NCI-H1417 (cell line): ENCODE measurements at places on chromosomes 12 and 14.

- DNase-seq, result peak; percentile 89
Measured at GRCh38 chr12:98373025-98373554, 142.3 kb upstream of the TMPO start.

GRCh38 chr12:58138424-58138823 lies 197.1 kb downstream of the ATP23 start:
- no peak for DNase-seq

- no peak for DNase-seq
Measured at GRCh38 chr12:106769078-106769477, 5.4 kb upstream of the RIC8B start.

DNA sequence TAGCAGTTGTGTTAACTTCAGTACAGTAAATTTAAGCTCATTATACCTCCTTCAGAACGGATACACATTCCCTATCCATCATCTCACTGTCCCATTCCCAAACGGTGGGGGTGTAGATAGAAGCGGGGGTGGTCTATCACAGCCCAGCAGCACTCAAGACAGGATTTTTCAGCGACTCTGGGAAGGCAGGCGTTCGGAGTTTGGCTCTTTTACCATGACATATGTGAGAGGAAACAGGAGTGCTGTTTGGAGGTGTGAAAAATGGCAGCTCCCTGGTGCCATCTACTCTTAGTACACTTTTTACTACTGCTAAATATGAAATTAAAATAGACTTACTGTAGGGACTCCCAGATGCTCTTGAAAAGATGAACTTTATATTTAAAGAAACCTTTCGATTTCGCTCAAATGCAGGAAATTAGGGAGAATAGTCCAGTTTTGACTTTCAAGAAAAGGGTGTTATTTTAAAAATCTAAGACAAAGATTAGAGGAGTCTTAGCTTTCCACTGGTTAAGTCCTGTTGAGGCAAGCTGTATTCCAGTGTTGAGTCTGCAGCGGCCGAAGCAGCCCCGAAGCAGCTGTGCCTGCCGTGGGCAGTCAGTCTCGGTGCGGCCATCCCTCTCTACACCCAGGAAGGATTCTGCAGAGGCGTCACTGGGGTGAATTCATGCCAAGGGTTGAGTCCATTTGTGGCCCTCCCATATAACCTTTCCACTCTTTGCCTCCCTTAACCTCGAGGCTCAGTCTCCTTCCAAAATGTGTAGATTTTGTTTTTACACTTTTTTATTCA lies 42.1 kb downstream of the KCNMB4 start:
- DNase-seq, result no peak

- DNase-seq, result no peak
Measured at GRCh38 chr12:43147878-43148277, 404.1 kb downstream of the ADAMTS20 start.

- DNase-seq, result peak; percentile 58
Measured at GRCh38 chr12:12440784-12441428, 84.0 kb downstream of the BORCS5 start.

GRCh38 chr14:99946652-99947489 lies 118.4 kb upstream of the EVL start:
- peak; percentile 27 for DNase-seq

DNA sequence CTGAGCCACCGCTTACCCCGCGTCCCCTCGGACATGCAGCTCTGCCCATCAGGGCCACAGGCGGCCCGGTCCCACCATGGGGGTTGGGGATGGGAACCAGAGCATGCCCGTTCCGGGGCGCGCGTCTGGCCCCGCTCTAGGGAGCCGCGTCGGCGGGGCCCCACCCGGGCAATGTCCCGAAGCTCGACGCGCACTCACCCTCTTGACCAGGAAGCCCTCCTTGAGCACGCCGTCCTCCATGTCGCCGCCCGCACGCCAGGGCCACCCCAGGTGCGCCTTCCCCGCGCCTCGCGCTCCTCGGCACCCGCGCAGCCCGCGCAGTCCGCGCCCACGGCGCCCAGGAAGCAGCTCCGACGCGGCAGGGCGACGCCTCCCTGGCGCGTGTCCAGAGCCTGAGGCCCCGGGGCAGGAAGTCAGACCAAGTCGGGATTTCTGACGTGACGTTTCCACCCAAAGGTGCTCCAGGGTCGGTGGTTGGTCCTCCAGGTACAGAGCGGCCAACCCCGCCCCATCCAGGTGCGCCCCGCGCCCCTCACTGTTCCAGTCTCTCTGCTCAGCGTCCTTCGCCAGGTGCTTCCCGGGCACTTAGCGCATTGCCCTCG lies at the start of gene PLEK2:
Gene PLEK2, minus strand, starts transcription at position 346 of the 602 bp plus-strand sequence. Its CDS starts 106 bp downstream, at position 240.
- no peak for DNase-seq

GRCh38 chr12:99618657-99619056 lies 28.9 kb upstream of the GARIN6 start:
- no peak for DNase-seq

GRCh38 chr14:89117012-89117411 lies 292.6 kb downstream of the TTC8 start:
- DNase-seq, result no peak
